ENCODE measurements at places on chromosomes 1 and 21.

DNA sequence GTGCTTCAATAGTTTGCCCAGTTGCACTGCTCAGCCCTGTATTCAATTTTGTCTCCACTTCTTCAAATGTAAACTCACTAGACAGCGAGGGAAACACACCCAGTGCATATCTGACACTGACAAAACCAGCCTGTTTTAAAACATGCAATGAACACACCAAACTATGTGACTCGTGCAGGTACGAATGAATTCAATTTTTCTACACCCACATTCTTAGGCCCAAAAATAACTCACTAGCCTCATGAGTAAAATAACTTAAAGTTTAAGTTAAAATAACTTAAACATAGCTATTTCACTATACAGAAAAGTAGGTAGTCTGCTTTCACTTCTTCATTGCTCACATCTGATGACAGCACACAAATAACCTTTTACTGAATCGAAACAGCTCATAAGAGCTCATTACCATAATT lies 21.1 kb downstream of the TTC13 start:
- H3K4me1 ChIP-seq = no peaks in the 10 kb centered on the region
- no peak for DNase-seq
- H3K4me3 ChIP-seq = no peak overlapping the region
- no peak overlapping the region for H3K27ac ChIP-seq

DNA sequence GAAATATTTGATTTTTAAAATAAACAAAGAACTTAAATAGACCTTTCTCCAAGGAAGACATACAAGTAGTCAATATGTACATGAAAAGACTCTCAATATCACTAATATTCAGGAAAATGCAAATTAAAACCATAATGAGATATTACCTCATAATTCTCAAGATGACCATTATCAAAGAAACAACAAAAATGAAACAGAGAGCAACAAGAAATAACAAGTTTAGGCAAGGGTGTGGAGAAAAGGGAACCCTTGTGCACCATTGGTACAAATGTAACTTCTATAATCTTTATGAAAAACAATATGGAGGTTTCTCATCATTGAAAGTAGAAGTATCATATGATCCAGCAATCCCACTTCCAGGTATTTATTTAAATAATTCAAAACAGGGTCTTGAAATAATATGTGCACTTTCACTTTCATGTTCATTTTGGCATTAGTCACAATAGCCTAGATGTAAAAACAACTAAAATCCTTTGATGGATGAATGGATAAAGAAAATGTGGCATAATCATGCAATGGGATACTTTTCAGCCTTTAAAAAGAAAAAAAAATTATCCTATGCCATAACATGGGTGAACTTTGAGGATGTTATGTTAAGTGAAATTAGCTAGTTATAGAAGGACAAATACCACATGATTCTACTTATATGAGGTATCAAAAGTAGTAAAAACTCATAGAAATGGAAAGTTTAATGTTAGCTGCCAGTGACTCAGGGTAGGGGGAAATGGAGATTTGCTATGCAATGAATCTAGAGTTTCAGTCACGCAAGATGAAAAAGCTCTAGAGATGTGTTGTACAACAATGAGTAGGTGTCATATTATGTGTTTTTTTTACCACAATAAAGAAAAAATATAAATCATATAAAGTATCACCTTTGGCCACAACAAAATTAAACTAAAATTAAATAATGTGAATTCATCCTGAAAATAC lies 114.5 kb upstream of the LYPLAL1 start:
- DNase-seq = no peak
- H3K27ac ChIP-seq = no peak overlapping the region
- H3K27me3 ChIP-seq = no peaks in the 10 kb centered on the region

DNA sequence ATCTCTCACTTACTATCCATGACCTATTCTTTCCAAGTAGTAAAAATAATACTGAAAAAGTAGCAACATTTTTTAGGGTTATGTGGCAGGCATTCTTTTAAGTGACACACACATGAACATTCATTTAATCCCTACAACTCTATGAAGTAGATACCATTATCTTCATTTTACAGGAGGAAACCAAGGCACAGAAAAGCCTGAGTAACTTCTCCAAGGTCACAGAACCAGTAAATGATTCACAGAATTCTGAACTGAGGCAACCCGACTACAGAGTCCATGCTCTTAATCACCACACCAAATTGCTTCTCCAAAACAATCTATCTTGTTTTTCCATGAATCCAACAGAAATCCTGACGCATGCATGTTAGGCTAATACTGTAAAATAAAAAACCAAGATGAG lies 17.5 kb downstream of the FUBP1 start:
- H3K4me3 ChIP-seq = no peak overlapping the region
- no peaks in the 10 kb centered on the region for H3K4me1 ChIP-seq
- no peak for DNase-seq

GRCh38 chr1:202145068-202145743 lies 669 bp upstream of the ARL8A start:
- peak overlapping the region; percentile 80 for H3K4me3 ChIP-seq
- peaks cover 21% of the 10 kb centered on the region for H3K4me1 ChIP-seq
- H3K36me3 ChIP-seq = peaks cover 41% of the 10 kb centered on the region
- no peaks in the 10 kb centered on the region for H3K27me3 ChIP-seq

GRCh38 chr1:180229483-180230415 lies at the start of gene LHX4:
Gene LHX4, plus strand, starts transcription at chr1:180230264. Its CDS starts 266 bp downstream, at chr1:180230530.
- peak; percentile 92 for DNase-seq
- H3K4me1 ChIP-seq = peaks cover 42% of the 10 kb centered on the region
- peak within 1 kb of the TSS; percentile 49 for H3K4me3 ChIP-seq
- no peaks in the 10 kb centered on the region for H3K36me3 ChIP-seq
- H3K27ac ChIP-seq = no peak within 1 kb of the TSS

GRCh38 chr1:230320804-230321203 lies 105.3 kb downstream of the PGBD5 start:
- DNase-seq = no peak
- H3K27ac ChIP-seq = no peak overlapping the region
- H3K36me3 ChIP-seq = no peaks in the 10 kb centered on the region
- H3K4me1 ChIP-seq = no peaks in the 10 kb centered on the region
- peaks cover 67% of the 10 kb centered on the region for H3K27me3 ChIP-seq
- H3K4me3 ChIP-seq = no peak overlapping the region

GRCh38 chr1:198330982-198331615 lies 174.3 kb downstream of the NEK7 start:
- H3K4me1 ChIP-seq = no peaks in the 10 kb centered on the region
- peaks cover 6% of the 10 kb centered on the region for H3K27me3 ChIP-seq
- no peak overlapping the region for H3K27ac ChIP-seq
- no peak overlapping the region for H3K4me3 ChIP-seq
- no peaks in the 10 kb centered on the region for H3K36me3 ChIP-seq
- DNase-seq = no peak

GRCh38 chr1:213973129-213973528 lies 14.6 kb upstream of the PROX1 start:
- no peaks in the 10 kb centered on the region for H3K4me1 ChIP-seq
- no peaks in the 10 kb centered on the region for H3K27me3 ChIP-seq
- no peaks in the 10 kb centered on the region for H3K36me3 ChIP-seq
- H3K4me3 ChIP-seq = no peak overlapping the region
- no peak overlapping the region for H3K27ac ChIP-seq

DNA sequence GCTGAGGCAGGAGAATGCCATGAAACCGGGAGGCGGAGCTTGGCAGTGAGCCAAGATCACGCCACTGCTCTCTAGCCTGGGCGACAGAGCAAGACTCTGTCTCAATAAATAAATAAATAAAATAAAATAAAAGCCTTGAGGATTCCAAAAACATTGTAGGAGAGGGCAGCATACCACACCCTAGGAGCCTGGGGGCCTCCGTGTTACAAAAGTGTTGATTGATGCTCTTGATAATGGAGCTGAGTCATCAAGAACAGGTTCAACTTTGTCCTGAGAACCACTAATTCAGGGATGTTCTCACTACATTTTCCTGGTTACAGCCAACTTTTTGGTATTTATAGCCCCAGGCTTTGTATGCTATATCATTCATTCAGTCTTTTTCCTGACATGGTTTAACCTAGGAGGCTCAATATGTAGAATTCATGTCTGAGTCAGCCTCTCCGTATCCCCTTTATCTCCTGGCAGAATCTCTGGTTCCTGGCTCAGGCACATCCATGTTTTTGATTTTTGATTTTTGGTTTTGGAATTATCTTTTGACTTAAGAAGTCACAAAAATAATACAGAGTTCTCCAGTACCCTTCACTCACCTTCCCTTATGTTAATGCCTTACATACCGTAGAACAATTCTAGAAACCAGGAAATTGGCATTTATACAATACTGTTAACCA lies 69.4 kb downstream of the LRRC8D start:
- H3K27me3 ChIP-seq = no peaks in the 10 kb centered on the region
- H3K4me1 ChIP-seq = peaks cover 89% of the 10 kb centered on the region
- H3K4me3 ChIP-seq = no peak overlapping the region
- H3K36me3 ChIP-seq = peaks cover 8% of the 10 kb centered on the region
- peak overlapping the region; percentile 74 for H3K27ac ChIP-seq

DNA sequence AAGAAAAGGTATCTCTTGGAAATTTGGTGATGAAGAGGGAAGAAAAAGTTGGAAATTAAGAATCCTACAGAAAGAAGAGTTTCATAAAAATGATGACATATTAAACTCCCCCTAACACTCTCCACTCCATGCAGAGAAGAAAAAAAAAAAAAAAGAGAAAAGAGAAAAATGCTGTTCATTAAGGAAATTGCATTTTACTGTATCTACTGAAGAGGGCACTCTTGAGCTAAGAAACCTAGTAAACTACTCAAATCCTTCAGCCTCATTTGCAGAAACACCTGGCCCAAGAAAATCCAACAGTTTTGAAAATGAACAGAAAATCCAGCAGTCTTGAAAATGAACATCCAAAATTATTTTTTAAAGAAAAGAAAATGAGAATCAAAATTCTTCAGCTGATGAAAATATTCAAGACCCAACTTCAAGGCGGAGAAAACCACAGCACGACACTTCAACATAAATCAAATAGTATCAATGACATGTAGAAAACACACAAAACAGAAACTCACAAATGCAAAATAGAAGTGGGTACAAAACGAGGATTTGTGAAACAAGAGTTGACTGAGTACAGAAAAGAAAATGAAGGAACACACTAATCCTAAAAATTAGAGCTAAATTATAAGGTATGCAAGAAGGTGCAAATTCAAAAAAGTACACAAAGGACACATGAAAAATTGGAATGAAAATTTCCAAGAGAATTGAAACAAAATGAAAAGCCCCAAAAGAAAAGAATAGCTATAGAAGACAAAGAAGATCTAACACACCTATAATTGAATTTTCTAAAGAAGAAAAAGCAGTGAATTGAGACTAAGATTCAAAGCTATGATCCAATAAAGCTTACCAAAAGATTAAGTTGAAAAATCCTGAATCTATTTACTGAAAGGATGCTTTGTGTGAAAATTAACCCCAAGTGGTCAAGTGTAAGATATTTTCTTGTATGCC lies 73.2 kb upstream of the DNAJC6 start:
- H3K4me1 ChIP-seq = peaks cover 42% of the 10 kb centered on the region
- H3K36me3 ChIP-seq = no peaks in the 10 kb centered on the region
- DNase-seq = no peak
- H3K27me3 ChIP-seq = no peaks in the 10 kb centered on the region

GRCh38 chr1:217052626-217053025 lies 329.4 kb upstream of the ESRRG start:
- H3K4me3 ChIP-seq = no peak overlapping the region
- no peak for DNase-seq
- H3K27me3 ChIP-seq = no peaks in the 10 kb centered on the region
- H3K36me3 ChIP-seq = no peaks in the 10 kb centered on the region

DNA sequence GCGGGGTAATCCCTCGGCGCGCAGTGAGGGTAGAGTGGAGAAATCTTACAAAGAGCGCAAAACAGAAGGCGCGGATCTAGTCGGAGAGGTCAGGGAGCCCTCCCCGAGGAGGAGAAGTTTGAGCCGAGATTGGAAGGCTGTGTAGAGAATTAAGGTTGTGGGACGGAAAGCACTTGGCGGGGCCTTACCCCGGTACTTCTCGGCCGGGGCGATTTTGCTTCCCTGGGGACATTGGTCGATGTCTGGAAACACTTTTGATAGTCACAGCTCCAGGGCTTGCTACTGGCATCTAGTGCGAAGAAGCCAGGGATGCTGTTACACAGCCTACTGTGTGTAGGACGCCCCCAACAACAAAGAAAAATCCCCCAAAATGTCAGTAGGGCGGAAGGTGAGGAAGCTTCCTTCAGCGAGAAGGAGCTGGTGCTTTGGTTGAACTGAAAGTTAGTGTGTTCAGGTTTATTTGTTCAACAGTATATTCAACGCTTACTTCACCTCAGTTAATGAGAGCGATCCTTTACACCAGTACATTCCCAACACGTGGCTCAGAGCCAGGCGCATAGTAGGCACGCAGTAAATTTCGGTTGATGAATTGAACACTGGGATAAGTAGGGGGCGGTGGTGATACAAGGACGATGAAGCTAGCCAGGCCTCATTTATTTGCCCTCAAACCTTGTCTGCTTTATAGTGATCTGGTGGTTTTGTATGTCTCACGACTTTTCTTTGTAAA lies 807 bp downstream of the CEP85 start:
- peaks cover 28% of the 10 kb centered on the region for H3K36me3 ChIP-seq
- peak overlapping the region; percentile 76 for H3K4me3 ChIP-seq
- peaks cover 12% of the 10 kb centered on the region for H3K4me1 ChIP-seq
- peak overlapping the region; percentile 89 for H3K27ac ChIP-seq

DNA sequence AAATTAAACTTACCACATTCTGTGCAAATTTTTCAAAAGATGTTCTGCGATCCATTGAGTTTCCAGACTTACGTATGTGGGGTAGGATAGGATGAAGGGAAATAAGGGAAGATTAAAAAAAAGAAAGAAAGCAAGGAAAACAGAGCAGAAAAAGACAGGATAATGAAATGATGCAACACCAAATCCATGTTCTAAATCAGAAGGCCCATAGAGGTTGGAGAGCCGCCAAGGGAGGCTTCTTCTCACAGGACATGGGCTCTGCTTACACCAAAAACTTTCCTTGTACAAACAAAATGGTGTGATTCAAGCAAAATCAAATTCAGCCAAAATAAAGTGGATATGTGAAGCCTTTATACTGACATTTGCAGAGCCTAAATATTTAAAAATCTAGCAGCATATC lies 189.5 kb upstream of the GREM2 start:
- no peak overlapping the region for H3K27ac ChIP-seq
- H3K27me3 ChIP-seq = no peaks in the 10 kb centered on the region
- H3K36me3 ChIP-seq = no peaks in the 10 kb centered on the region
- H3K4me3 ChIP-seq = no peak overlapping the region
- DNase-seq = no peak

DNA sequence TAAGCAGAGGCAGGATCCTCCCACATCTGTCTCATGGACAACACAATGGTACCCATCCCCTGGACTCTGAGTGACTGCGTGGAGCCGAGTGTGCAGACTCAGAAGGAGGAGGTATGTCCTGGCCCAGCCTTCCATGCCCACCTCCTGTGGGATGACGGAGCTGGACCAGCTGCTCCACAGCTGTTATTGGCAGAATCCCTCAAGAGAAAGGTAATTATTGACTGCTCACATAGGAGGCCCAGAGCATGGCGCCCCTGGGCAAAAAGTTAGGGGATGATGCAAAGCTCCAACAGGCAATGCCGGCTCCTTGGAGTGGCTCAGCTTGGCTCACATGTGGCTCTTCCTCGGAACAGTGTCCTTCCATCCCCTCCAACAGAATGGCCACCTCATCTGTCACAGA lies 12.2 kb upstream of the ACTRT2 start:
- DNase-seq = no peak
- no peak overlapping the region for H3K4me3 ChIP-seq
- H3K36me3 ChIP-seq = no peaks in the 10 kb centered on the region
- H3K4me1 ChIP-seq = no peaks in the 10 kb centered on the region
- H3K27ac ChIP-seq = no peak overlapping the region

Data from K562 (cell line).